ENCODE measurements at places on chromosomes 7 and 10.

- DNase-seq, result no peak
These were observed 81.7 kb downstream of the CSTF2T start for GRCh38 chr10:51617576-51618235.

GRCh38 chr10:17873946-17874345 lies 64.8 kb downstream of the MRC1 start:
- no peak for DNase-seq

GRCh38 chr7:66105263-66105748 lies 9.3 kb upstream of the CRCP start:
- no peak for DNase-seq

DNA sequence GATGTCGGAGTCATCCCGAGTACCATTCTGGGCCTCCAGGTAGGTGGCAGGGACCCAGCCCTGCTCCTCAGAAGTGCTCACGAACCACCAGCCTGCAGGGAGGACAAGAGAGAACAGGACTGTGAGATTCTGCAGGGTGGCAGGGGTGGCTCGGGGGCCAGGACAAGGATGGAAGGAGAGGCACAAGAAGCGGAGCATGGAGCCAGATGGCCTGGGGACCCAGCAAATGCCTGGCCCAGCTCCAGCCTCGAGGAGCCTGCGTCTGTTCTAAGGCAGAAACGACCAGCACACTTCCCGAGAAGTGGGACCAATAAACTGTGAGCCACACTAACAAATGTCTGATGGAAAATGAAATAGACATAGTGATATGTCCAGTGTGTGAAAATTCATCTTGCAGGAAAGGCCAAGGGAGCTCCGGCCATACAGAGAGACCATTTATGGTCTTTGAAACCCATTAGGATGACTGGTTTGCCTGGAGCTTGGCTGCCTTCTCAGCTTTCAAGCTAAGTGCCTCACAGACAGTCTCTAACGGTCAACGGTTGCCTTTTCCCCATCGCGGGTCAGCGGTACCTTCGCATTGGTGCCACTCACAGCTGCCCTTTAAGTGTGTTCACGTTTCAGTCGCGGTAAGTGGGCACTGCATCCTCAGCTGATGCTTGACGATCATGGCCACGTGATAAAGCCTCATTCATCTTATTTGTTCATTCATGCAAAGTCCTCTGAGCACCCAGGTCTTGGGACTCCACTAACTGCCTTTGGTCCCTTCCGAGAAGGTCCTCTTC lies 133.8 kb downstream of the NEURL1 start:
- DNase-seq, result no peak

DNA sequence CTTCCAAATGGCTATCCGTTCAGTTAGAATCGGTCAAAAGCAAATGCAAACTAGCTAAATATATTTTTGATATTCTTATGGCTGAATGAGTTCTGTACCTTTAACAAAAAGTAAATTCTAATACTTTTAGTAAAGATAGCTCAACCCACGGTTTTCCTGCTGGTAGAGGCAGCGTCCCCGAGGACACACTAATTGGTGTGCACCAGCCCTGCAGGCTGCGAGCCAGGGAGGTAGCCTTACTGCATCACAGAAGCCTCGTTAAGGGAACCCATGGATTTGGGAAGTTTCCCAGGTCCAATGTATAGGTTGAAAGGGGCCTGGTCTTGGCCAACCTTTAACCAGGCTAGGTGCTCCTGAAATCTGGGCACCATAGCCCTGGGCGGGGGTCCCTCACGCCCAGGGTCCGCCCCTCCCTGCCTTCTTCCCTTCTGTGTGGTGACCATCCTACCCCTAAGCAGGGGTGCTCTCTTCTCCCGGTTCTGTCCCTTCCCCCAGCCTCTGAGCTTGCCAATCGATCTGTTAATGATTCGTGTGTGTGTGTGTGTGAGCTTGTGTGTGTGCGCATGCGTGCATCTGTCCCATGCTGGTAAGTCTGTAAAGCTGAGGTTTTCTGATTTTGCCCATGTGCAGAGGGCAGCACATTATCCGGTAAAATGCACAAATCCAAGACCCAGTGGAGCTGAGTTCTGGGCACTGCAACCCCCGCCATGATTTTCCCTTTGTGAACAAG lies 191.7 kb downstream of the TCERG1L start:
- no peak for DNase-seq

GRCh38 chr10:36094096-36094495 lies 452.0 kb upstream of the FZD8 start:
- DNase-seq, result no peak

DNA sequence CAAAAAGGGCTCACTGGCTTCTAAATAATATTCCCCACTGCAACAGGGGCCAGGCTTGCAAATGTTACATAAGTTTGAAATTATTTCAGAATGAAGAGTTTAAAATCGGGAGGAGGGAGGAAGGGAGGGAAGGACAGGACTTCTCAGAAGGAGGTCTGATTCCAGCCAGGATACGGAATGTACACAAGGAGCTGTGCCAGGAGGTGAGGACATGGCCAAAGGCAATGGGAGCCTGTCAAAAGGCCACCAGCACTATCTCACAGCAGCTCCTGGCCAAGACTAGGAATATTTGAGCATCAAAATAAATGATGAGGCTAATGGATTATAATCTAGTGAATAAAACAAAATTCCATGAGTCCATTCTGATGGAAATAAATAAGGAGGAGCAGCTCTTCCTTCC lies 18.6 kb upstream of the DRGX start:
- no peak for DNase-seq

GRCh38 chr7:20742913-20743312 lies 43.8 kb downstream of the SP8 start:
- DNase-seq, result no peak

DNA sequence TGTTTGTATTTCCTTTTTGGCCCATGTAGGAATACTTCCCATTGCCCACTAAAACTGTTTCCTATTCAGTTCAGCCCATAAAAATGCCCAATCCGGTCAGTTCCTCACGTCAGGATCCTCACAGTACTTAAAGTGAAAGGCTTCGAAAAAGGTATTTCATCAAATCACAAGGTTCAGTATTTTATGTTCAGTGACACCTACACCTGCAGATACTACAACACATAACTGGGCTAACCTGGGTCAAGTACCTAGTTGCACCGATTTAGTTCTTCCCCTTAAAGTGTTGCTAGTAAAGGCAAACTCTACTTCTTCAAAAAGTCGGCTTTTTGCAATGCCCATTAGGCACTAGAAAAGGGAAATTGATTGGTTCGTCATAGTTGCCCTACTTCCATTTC lies 1.1 kb downstream of the SNX13 start:
- DNase-seq, result peak; percentile 54

GRCh38 chr7:43444711-43445578 lies 138.0 kb upstream of the STK17A start:
- no peak for DNase-seq

DNA sequence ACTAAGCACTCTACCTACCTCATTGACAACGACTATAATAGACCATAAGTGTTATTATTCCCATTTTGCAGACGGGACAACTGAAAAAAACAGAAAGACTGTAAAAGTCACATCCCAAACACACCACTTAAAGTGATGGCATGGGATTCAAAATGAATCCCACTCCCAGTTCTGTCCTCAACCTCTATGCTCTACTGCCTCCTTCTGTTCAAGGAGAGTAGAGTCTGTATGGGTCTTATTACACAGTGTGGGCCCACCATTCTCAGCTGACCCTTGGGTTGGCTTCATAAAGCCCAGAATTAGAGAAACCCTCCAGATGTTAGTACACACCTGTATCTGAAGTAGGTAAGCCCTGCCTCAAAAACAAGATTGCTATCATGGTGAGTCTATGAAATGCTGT lies 102.2 kb downstream of the GRM8 start:
- no peak for DNase-seq

DNA sequence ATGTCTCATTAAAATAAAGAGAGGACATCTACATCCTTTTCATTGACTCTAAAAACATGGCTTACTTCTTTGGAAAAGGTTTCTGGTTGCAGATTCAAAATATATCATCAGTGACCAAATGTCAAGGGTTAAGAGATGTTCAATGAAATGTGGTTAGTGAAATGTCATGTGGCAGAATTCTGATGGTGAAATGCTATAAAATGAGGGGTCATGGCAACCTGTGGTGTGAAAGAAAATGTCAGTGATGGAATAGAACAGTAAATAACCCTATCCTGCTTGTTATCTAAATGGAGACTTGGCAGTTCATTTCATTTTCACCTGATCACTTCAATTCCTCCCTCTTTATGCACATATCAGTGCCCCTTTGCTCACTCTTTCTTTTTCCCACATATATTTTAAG lies 79.4 kb downstream of the TFPI2 start:
- no peak for DNase-seq

- DNase-seq, result no peak
These were observed 752 bp downstream of the DRGX start for GRCh38 chr10:49394933-49395740.

- DNase-seq, result no peak
These were observed 62.3 kb downstream of the CH25H start for GRCh38 chr10:89144836-89145235.

DNA sequence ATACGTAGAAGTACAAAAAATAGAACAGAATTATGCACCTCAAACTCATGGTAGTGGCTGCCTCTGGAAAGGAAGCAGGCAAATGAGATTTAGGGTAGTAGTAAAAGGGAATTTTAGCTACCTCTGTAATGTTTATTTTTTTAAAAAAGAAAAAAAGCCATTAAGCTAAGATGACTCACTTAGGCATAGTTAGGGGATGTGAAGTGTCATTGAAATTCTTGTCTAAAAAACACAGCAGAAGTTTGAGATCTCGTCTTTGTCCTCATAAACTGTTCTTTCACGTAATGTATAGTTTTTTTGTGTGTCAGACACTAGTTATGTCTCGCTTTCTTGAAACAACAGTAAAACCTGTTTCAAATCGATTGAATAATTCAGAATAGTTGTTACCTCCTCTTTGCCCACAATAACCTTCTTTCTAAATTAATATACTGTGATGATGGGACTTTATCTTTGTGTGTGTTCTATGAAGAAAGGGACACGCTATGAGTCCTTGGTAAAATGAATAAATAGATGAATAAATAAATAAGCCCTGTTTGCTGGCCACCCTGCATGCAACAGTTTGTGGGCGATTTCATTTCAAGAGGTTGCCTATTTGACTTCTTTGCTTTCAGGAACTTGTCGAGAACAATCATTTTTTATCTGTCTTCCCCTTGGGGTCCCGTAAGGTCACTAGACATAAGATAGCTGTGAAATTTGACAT lies 14.5 kb upstream of the FBXW4 start:
- DNase-seq, result no peak

DNA sequence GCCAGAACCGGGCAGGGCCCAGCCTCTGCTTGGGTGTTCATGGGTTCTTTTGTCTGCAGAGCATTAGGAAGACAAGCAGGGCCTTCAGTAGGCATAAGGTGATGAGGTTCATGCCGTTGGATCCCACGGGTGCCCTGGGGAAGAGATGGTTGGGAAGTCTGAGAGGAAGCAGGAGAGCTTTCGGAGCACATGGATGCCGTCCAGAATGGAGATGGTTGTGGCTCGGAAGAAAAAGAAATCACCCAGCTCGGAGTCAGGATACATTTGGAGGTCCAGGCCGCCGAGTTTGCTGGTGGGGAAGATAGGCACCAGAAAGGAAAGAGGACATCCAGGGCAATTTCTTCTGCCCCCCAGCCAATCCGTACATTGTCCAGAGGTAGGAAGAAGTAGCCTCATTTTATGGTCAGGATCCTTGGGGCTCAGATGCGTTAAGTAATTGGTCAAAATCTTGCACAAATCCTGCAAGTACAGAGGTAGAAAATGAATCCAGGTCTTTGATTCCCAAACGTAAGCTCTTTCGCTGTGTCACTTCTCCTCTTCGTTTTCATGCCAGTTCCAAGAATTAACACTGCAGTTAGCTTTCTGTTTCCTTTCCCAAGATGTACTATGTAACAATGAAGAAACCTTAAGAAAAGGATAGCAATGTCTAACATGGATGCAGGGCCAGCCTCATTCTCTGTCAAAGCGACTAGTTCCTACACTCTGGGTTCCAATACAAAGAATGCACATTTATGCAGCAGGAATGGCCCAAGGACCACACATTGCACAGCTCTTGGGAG lies 147.8 kb upstream of the KLF6 start:
- DNase-seq, result no peak

- no peak for DNase-seq
These were observed 4.7 kb upstream of the ARPC1B start for GRCh38 chr7:99369767-99370391.

- no peak for DNase-seq
These were observed 143.7 kb downstream of the PTPN20 start for GRCh38 chr10:47054974-47055373.

GRCh38 chr7:114819616-114820362 lies 102.1 kb upstream of the MDFIC start:
- DNase-seq, result no peak

Measured in CD14-positive monocyte (primary cell).